ENCODE measurements at places on chromosomes 16 and 17.

DNA sequence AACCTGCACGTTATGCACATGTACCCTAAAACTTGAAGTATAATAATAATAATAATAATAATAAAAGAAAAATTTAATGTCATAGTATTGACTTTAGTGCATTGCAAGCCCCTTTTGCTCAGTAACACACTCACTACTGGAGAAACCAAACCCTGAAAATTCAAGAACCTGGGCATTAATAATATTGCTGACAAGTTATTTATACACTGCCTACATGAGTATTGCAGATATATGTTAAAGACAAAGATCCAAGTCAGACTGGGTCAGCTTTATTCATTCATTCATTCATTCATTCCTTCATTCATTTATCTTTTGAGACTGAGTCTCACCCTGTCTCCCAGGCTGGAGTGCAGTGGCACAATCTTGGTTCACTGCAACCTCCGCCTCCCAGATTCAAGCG, 1711.2 kb downstream of the TP53TG3F start:
- DNase-seq = no peak

DNA sequence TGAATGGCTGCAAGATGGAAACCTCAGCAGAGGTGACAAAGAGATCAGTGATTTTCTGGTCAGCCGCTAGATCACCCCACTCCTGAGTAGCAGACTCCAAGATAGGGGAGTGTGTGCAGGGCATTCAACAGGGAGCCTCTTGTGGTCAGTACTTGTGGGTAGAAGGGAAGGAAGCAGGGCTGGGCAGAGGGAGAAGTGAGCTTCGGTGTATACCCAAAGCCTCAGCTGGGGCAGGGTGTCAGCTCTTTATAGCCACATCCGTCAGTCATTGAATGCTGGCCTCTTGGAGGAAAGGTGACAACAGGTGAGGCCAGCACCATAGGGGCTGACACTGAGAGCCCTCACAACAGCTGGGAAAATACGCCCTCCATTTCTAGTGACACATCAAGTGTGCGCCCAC, 2.2 kb upstream of the SLC12A3 start:
- peak; percentile 41 for DNase-seq

DNA sequence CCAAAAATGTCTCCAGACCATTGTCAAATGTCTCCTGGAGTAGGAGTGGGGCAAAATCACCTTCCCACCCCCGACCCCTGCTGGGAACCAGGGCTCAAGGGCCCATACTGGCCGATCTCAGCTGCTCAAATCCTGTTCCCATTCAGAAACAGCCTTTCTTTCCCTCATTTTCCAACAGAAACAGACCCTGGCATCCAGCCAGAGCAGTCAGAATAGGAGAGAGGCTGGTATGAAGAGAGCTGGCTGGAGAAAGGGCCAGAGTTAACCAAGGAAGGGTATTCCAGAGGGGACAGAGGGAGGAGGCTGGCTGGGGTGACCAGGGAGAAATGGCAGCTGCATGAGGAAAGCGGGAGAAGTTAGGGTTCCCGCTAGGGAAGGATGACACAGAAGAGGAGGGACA, 199.1 kb downstream of the XYLT1 start:
- no peak for DNase-seq

DNA sequence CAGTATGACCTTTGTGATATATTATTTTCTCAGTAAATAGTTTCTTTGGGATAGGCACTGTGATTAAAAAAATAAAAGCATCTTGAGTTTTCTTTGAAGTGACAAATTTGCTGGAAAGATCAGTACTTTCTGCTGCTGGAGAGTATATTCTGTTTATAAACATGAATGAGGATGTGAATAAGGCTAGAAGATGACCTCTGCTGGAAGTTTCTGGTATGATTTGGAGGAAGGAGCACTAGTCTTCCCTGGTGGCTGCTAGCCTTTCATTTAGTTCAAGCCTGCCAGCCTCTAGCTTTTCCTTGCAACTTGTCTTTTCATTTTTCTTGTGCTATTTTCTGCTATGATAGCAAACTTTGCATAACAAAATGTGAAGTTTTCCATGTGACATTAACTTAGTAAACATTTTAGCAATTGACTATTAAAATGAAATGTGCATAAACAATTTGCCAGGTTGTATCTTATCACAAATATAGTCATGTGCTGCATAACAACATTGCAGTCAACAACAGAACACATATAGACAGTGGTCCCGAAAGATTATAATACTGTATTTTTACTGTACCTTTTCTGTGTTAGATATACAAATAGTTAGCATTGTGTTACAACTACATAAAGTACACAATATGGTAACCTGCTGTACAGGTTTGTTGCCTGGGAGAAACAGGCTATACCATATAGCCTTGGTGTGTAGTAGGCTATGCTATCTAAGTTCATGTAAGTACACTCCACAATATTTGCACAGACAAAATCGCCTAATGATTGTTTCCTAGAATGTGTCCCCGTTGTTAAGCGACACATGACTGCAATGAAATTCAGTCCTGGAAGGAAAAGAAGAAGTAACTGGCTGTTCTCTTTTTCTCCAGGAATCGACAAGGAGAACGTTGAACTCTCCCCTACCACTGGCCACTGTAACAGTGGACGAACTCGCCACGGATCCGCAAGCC, 18.1 kb upstream of the RAB11FIP4 start:
- DNase-seq = peak; percentile 85

DNA sequence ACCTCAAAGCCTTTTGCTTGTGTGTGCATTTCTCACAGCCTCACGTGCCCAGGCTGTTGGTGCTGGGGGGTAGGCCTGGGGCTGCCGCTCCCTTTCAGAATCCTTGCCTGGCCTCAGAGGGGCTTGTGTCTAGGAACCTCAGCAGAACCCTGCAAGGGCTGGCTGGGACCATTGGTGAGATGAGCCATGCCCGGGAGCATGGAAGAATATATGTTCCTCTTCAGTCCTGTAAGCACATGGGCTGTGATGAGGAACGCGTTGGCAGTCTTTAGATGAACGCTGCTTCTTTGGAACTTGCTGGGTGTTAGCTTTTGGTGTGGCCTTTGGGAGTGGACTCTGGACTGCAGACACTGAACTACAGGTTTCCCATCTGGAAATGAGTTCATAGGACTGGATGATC, 32.0 kb upstream of the SLC5A10 start:
- no peak for DNase-seq

GRCh38 chr16:57619133-57619605, 9.3 kb upstream of the ADGRG1 start:
- DNase-seq = no peak

- DNase-seq = peak; percentile 14
Measured at GRCh38 chr16:14399378-14400284, 230.4 kb downstream of the PARN start.

DNA sequence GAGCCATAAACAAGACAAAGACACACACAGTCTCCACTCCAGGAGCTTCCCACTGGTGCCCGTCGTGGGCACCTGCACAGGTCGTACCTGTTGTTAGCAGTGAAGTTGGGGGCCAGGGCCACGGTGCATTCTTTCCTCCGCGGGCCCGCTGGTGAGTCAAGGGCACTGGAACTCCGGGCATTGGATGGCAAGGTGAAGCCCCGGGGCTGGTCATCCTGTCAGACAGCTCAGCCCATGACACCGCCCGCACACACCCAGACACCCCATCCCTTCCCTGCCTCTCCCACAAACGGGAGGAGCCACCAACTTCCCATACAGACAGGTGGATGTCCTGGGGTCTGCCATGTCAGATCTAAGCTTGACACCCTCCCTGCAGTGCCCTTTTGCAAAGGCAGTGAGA, 16.1 kb downstream of the CEP131 start:
- no peak for DNase-seq

DNA sequence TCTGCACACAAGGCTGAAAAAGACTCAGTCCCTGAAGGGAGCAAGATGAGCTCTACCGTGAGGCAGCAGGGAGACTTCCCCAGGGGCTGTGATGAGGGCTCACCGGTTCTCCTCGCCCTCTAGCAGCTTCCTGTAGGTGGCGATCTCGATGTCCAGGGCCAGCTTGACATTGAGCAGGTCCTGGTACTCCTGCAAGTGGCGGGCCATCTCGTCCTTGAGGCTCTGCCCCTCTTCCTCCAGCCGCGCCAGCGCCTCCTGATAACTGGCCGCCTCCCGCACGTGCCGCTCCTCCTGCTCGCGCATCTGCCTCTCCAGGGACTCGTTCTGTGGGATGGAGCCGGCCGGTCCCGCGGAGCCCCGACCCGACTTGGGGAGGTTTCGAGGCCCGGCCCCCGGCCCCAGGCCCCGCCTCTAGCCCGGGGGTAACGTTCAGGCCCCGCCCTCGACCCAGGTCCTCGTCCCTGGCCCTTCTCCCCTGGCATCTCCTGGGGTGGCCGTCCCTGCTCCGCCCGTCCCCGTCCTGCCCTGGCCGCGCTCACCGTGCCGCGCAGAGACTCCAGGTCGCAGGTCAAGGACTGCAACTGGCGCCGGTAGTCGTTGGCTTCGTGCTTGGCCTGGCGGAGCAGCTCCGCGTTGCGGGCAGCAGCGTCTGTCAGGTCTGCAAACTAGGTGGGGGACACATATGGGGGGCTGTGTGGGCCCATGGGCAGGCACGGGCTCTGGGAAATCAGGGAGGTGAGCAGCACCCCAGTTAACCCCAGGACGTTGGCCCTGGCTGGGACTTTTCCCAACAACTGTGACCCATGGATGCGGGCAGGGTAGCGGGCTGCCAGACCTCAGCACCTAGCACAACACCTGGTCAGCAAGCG, 3.9 kb downstream of the GFAP start:
- DNase-seq = peak; percentile 63

- no peak for DNase-seq
Measured at GRCh38 chr16:54178478-54178976, 108.1 kb downstream of the IRX3 start.

- no peak for DNase-seq
Measured at GRCh38 chr17:53560953-53561352, 261.8 kb upstream of the KIF2B start.

- DNase-seq = no peak
Measured at GRCh38 chr17:20278805-20279204, 188.5 kb downstream of the LGALS9B start.

DNA sequence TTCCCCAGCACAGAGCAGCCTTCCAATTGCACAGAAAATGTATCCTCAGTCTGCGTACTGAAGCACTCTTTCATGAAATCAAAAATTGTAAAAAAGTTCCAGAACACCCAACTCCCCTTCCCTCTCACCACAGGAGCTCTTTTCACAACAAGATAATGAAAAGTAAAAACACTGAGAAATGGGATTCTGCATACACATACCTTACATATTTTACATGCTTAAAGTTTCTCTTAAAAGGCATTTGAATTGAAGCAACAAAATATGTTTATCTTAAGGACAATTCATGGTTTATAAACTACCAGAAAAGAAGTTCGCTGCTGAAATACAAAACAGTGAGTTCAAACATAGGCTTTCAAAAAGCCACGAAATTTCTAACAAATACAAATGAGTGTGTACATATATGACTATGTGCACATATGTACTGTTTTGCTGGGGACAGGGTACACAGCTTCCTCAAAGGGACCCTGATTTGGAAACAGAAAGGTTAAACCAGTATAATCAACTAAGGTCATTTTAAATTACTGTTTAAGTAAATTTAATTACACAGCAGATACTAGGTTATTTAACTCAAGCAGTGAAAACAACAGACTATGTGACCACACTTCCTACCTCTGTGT, 33.8 kb downstream of the COG1 start:
- no peak for DNase-seq

- DNase-seq = no peak
Measured at GRCh38 chr16:75380870-75381269, 52.4 kb downstream of the CFDP1 start.

DNA sequence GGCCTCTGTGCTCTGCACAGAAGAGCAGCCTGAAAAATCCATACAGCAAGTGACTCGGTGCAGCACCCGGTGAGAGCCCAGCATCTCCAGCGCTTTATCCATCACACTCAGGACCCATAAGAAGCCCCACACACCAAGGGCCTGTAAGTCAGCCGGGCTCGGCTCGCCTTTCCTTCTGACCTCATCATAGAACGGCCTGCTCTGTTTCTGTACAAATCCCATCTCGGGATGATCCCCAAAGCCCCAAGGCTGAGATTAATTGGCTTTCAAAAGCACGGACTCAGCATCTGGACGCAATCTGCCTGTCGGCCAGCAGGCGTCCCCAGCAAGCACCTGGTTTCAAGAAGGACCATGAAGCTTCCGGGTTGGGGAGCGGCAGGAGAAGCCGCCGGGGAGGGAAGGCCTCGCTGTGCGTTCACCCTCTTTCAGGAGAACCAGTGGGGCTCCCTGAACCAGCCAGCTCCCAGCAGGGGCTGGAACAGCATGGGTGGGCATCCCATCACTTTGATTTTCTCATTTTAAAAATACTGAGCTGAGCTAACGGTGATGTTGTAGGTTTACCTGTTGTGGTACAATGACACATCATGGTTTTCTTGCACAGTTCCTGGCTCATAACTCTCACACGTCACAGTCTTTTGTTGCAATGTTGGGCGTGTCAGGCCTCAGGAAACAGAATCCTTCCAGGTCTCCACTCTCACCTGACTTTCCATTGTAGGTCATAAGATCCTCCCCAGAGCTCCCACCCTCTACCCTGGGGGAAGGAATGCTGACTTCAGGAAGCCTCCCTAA, 6.7 kb downstream of the CCDC57 start:
- peak; percentile 85 for DNase-seq

DNA sequence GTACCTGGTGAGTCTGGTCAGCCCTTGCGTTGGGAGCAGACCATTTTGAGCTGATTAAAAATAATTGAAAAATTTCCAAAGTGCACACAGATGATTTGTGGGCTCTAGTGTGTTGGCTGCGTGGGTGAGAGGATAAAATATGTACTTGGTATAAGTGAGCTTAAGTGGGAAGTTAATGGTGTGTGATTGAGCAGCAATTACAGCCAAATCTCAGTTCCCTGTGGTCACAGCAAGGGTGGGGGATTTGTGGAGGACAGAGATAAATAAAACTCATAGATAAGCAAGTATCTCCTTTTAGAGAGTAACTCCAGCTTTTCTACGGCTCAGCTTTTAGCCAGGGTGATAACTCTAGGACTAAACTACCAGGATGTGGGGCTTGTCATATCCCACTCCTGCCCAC, 390.4 kb downstream of the UTP18 start:
- DNase-seq = no peak

- no peak for DNase-seq
Measured at GRCh38 chr16:35795361-35796029, 2336.1 kb downstream of the TP53TG3F start.

DNA sequence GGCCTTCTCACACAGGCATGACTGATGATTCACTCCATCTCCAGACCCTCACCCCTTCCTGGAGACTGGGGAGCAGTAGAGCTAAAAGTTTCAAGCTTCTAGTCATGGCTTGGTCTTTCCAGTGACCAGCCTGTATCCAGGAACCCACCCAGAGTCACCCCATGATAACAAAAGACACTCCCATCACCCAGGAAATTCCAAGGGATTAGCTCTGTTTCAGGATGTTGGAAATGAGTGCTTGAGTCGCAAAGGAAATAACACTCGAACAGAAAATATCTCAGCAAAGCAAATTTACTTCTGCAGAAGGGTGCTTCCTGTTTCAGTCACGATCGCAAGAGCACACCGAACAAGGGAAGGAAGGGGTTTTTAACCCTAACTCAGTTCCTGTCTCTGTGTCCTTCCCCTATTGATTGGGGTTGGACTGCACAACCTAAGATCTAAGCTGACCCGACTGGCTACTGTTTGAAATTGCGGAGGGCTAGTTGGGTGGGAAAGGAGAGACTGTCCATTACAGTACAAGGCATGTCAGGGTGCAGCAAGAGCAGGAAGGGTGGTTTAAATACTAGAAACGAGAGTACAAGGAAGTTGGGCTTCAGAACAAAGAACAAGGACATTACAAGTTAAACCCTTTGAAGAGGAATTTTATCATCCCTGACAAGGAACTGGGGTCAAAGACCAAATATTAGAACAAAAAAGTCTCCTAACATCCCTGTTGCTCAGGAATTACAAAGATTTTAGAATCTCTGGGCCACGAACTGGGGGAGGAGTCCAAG, 224.4 kb upstream of the CACNG5 start:
- no peak for DNase-seq
